CD8-positive, alpha-beta memory T cell (primary cell): ENCODE measurements at places on chromosomes 16 and 17.

GRCh38 chr16:21565861-21566669 lies 33.3 kb upstream of the METTL9 start:
- DNase-seq = no peak

GRCh38 chr16:27642756-27643155 lies 92.8 kb downstream of the KATNIP start:
- DNase-seq = no peak

- no peak for DNase-seq
Measured at GRCh38 chr17:248337-249235, 67.1 kb upstream of the DOC2B start.

DNA sequence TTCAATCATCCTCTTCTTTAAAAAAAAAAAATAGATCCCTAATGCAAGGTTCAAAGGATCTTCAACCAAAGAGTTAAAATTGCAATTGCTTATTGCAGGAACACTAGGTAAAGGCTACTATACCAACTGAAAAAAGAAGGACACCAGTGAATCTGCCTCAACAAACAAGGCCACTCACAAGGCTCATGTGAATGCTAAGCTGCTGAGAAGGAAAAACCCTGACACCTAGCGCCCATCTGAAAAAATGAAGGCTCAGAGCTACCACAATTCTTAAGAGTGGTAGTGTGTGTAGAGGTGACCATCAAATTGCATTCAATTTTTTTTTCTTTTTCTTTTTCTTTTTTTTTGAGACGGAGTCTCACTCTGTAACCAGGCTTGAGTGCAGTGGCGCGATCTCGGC lies 201.6 kb upstream of the C17orf78 start:
- no peak for DNase-seq

DNA sequence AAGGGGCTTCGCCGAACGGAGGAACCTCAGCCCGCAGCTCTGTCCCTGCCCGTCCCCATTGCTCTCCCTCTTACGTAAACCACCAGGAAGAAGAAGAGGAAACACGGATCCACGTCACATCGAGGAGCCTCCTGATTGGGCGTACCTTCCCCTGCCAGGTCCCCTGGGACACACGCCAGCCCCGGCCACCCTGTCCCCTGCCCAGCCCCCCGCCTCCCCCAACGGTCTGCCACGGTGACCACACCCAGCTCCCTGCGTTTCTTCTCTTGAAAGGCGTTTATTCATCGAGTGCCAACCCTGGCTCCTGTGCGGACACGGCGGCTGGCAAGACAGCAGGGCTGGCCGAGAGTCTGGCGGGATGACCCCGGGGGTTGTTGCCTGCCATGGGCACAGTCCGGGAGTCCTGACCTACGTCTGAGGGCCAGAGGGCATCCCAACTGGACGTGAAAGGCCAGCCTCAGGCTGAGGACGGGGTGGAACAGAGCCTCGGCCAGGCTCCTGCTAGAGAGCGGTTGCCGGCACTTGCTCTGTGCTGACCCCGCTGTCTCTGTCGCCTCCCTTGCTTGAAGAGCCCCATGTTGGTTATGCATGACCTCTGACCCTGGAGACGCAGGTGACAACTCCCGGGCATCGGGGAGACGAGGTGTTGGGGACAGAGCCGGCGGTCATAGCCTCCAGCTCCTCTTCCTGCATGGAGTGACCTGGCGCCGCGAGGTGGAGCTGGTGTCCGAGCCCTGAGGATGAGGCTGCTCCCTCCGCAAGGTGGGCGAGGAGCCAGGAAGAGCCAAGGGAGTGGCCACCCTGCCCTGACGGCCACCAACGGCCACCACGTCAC lies 40.5 kb upstream of the ACSF3 start:
- DNase-seq = no peak

DNA sequence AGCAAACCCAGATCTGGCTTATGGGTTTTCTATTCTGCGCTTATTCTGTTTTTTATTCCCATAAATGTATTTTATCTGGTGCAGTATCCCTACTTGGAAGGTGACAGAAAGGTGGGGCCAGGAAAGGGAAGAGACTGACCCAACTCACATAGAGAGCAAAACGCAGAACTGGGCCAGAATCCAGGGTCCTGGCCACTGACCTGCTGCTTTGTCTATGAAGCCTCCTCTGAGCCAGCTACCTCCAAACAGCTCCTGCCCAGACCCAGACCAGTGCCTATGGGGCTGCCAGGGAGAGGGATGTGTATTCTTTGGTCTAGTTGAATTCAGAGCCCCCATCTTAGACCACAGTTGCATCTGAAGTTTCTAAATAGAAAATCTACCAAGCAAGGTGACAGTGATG lies 36.4 kb upstream of the CES5A start:
- DNase-seq = no peak

GRCh38 chr17:9072696-9073339 lies 51.5 kb downstream of the NTN1 start:
- peak; percentile 15 for DNase-seq

DNA sequence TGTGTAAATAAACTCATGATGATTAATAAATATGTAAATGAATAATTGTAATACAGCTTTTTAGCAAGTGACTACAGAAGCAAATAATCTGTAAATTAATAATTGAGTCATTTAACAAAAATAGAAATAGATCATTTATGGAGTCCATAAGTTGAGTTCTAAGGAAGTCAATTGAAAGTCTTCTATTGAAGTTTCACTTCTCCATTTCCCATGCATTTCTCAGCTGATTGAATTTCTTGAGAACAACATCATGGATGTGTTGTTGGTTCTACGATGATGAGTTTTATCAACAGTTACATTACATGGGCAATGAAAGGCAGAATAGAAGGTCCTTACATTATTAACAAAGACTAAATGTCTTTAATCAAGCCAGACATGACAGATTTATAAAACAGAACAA lies 290.4 kb downstream of the MAP2K6 start:
- no peak for DNase-seq

DNA sequence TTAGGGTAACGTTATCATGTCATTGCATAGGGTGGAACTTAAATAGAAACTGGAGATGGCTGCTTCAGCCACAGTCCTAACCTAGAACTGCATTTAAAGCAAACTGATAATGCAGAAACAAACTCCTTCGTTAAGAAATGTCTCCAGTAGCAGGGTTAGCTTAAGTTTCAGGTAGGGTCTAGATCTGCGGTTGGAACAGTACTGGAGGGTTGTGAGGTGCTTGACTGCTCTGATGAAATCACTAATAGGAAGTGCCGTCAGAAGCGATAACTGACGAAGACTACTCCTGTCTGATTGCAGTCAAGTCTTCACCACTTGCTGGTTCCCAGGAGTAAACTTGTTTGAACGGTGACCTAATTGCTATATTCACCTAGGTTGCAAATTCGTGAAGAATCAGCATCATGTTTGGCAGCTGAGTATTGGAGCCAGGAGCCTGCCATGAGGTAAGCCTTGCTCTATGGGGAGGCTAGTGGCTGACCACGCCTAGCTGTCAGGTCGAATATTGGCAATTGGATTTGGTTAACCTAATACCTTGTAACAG lies 24.5 kb downstream of the TRPV2 start:
- DNase-seq = peak; percentile 20

GRCh38 chr16:49491771-49492761 lies 118.5 kb downstream of the C16orf78 start:
- DNase-seq = no peak

GRCh38 chr16:59058250-59058649 lies 324.1 kb upstream of the GOT2 start:
- DNase-seq = no peak

GRCh38 chr17:44977814-44978550 lies 9.9 kb upstream of the C1QL1 start:
- DNase-seq = no peak

- DNase-seq = no peak
Measured at GRCh38 chr17:69773081-69773480, 301.9 kb upstream of the KCNJ16 start.

DNA sequence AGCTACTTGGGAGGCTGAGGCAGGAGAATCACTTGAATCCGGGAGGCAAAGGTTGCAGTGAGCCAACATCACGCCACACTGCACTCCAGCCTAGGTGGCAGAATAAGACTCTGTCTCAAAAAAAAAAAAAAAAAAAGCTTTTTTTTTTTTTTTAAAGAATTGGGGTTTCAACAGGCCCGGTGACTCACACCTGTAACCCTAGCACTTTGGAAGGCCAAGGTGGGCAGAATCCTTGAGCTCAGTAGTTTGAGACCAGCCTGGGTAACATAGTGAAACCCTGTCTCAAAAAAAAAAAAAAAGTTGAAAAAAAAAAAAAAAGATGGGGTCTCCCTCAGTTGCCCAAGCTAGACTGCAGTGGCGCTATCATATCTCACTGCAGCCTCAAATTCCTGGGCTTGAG lies 6.6 kb upstream of the HEXIM2 start:
- DNase-seq = no peak

- DNase-seq = no peak
Measured at GRCh38 chr16:31452631-31453106, 6.6 kb upstream of the ARMC5 start.

GRCh38 chr17:8502126-8502525 lies 66.4 kb downstream of the NDEL1 start:
- DNase-seq = no peak

GRCh38 chr17:78137392-78138203 lies 7.0 kb downstream of the TMC8 start:
- DNase-seq = peak; percentile 47

GRCh38 chr16:75787440-75787839 lies 61.1 kb upstream of the CPHXL start:
- no peak for DNase-seq

GRCh38 chr16:3075523-3075915 lies 10.1 kb downstream of the IL32 start:
- no peak for DNase-seq

DNA sequence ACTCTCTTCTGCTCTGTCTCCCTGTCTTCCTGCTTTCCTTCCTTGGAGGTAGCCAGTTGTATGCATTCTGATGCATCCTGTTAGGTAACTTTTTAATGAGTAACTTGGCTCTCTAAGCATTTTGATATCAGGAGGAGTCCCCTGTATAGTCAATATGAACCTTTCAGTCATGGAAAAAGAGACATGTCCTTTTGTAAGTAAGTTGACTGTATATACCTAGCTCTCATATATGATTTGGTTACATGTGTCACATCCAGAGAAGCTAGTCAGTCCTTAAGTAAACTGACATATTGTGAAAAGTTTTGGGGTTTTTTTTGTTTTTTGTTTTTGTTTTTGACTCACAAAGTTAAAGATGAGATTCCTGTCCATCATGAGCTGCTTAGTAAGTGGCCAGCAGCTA lies 18.8 kb downstream of the UTP18 start:
- no peak for DNase-seq

GRCh38 chr16:24116989-24117388 lies 139.1 kb upstream of the CACNG3 start:
- DNase-seq = no peak

GRCh38 chr16:2779978-2780898 lies 3.2 kb upstream of the ELOB start:
- DNase-seq = no peak

DNA sequence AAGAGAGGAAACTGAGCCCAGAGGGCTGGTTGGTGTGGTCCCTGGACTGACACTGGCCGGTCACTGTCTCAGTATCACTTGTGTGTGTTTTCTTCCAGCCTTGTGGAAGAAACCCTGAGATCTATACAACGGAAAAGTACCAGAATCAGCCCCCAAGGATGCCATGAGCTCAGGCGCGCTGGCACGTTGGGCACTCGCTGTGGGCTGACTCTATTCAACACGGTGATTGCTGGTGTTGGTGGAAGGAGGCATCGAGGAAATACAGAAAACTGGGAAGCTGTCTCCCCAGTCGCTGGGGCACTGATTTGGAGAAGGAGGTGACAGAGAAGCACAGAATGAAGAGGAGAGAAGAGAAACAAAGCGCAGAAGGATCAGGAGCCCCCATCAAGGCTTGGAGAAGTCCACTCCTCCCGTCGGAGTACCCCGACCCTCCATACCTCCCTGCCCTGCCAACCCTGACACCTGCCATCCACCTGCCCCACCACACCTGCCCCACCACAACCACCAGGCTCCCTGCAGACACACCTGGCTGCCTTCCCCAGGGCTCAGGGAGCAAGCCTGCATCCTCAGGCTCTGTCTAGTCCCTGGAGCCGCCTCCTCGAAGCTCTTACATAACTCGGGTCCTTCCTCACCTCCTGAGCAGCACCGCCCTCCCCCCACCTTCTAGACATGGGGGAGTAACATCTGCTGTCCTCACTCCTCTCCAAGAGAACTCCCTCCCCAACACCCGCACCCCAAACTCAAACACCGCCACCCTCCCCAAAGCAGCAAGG lies 66.5 kb downstream of the RBFOX3 start:
- DNase-seq = no peak

- no peak for DNase-seq
Measured at GRCh38 chr16:46894036-46894672, 10.0 kb downstream of the GPT2 start.

DNA sequence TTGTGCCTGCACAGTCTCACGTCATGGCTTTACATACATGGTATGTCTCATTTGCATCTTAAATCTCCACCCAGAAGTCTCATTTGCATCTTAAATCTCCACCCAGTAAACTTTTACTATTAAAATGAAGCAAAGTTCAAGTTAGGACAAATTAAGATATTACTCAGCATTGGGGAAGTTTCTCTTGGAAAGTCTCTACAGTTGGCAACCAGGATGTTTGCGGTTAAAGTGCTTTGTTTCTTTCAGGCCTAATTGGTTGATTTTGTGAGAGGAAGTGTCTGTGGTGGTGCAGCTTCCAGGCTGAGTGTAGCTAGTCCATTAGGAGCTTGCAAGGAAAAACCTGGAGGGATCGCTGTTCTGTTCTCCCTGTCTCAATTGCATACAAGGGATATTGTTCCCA lies 1373.3 kb upstream of the GOT2 start:
- DNase-seq = no peak

- DNase-seq = no peak
Measured at GRCh38 chr17:33725675-33726271, 432.7 kb upstream of the ASIC2 start.

DNA sequence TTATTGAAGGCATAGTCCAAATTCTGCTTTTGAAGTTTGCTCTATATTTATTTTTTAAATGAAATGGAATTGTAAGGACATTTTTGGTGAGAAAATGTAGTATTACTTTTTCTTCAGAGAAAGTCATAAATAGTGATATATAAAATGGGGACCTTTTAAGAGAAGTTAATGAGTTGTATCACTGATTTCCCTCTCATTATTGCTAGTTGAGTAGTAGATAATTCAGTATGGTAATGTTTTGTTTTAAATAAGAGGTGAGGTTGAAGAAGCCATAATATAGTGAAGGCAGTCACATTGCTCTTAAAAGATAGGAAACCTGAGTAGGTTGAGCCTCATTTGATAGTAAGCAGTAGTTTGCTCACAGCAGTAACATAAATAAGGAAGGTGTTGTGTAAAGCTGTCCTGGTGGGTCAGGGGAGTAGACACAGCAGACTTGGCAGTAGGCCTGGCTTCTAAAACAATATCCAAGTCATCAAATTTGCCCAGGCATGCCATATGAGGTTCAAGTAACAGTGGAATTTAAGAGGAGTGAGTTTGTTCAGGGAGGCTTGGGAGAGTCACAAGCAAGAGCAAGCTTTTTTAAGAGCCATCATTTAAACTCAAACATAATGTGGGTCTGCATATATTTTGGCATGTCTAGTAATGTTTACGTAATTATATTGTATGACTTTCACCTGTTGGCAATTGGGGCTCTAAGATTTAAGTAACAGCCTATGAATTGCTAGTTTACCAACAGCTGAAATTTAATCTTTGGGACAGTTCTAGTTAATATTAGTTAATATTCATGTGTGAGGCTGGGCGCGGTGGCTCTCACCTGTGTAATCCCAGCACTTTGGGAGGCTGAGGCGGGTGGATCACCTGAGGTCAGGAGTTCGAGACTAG lies 6.5 kb downstream of the NFATC3 start:
- DNase-seq = no peak
